MV-4-11 (cell line): ENCODE measurements at places on chromosomes 3 and 15.

DNA sequence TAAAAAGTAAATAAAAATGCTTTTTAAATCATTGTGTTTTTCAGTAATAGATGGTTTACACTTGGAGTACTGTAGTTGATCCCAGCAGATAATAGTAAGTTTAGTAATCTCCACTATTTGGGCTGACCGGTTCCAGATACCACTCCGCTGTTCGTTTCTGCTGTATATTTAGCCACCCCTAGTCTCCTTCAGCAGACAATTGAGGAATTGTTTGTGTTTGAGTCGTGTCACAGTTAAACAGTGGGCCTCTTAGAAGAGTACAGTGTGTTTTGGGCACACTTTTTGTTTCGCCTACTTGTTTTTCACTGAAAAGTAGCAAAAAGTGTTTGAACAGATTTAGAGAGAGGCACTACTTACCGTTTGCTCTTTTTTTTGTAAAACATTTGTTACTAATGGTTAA, 33.2 kb downstream of the PAK2 start:
- no peak for DNase-seq

- no peak for DNase-seq
Observed at GRCh38 chr15:56765251-56765650, 31.9 kb upstream of the ZNF280D start.

DNA sequence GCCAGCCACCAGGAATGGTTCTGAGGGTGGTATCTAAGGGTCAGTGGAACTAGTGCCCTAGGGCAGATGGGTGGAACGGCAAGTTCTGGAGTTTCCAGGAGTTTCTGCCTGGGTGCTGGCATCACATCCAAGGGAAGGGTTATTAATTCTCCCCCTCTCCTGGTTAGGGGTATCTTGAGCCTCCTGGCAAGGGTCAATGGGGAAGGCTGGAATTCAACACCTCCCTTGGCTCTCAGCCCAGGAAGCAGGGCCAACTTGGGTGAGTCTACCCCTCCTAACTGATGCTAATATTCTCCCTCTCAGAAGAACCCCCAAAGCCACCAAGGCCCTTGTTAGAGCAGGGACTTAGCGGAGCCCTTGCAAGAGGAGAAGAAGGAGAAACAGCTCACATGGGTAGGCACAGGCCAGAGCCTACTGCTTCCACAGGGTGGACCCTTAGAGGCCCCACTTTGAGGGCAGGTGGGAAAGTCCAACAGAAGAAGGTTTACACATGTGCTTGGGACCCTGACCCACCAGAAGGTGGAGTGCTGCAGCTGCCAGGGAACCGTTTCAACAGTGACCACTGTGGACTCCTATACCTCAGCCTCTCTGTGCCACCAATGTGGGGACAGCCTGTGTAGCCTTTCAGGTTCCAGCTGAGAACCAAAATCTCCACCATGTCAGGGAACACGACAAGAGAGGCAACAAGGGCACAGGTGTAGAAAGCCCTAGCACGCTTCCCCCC, 3.3 kb downstream of the TMEM115 start:
- DNase-seq: no peak

GRCh38 chr3:33831053-33831452, 32.6 kb downstream of the PDCD6IP start:
- DNase-seq: no peak

- DNase-seq: no peak
Observed at GRCh38 chr3:126108676-126109050, 24.7 kb upstream of the SLC41A3 start.

DNA sequence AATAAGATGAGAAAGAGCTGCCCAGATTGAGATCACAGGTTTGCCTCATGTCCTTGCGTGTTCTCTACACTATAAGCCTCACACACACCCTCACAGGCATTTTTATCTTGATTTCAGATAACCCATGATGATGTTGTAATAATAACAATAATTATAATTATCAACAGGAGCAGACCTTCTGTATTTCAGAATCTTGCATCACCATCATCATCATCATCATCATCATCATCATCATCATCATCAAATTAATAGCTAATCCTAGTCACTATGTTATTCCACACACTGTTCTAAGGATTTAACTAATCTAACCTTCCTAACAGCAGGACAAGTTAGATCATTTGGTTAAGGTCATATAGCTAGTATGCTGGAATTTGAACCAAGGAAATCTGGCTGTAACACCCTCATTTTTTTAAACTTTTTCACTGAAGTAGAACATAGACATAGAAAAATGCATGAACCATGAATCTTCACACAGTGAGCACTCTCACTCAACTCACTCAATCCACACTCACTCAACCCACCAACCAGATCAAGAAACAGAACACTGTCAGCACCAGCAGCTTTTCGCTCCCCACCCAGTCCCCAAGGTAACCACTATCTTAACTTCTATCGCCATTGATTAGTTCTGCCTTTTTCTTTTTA, 1.8 kb upstream of the SH2D7 start:
- no peak for DNase-seq

DNA sequence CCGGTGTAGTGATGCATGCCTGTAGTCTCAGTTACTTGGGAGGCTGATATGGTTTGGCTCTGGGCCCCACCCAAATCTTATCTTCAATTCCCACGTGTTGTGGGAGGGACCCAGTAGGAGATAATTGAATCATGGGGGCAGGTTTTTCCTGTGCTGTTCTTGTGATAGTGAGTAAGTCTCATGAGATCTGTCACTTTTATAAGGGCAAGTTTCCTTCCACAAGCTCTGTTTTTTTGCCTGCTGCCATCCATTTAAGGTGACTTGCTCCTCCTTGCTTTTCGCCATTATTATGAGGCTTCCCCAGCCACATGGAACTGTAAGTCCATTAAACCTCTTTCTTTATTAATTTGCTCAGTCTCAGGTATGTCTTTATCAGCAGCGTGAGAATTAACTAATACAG, 566.7 kb upstream of the NECTIN3 start:
- DNase-seq: no peak

GRCh38 chr3:120858521-120858920, 49.5 kb upstream of the STXBP5L start:
- no peak for DNase-seq

GRCh38 chr15:45456212-45457106, 66.1 kb downstream of the SLC30A4 start:
- peak; percentile 98 for DNase-seq

DNA sequence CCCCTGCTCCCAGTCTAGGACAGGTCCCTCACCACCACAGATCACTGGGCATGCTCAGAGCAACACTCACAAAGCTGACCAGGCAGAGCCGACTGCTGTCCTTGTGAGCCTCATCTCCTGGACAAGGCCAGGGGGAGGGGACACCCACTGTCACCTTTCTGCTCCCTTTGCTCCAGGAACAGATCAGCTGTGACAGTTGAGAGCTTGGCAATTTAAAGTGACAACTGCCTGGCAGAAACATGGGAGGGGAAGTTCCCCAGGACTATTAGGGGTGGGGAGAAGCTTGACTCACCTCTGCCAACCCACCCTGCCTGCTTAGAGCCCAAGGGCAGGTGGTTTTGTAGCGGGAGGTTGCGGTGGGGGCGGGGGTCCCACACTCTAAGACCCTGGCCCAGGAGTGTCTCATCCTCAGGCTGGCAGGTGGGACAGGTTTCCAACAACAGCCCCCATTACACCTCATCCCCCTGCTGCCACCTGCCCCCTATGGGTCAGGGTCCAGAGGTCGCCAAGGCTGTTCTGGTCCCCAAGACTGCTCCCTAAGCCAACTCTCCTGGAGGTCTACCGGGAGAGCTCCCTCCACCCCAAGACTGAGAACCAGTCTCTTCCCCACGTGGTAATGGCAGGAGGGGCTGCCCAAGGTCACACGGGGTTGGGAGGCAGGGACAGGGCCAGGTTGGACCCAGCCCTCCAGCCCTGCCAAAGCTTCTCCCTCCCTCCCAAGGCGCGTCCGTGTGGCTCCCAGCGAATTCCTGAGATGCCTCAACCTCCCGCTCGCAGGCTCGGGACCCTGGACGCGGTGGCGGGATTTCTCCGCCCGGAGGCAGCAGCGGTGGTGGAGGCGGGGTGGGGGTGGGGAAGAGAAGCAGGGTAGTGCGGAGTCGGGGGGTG, 80.4 kb downstream of the IQSEC1 start:
- DNase-seq: no peak

GRCh38 chr3:124297062-124297980, 305.4 kb upstream of the ROPN1 start:
- DNase-seq: no peak

DNA sequence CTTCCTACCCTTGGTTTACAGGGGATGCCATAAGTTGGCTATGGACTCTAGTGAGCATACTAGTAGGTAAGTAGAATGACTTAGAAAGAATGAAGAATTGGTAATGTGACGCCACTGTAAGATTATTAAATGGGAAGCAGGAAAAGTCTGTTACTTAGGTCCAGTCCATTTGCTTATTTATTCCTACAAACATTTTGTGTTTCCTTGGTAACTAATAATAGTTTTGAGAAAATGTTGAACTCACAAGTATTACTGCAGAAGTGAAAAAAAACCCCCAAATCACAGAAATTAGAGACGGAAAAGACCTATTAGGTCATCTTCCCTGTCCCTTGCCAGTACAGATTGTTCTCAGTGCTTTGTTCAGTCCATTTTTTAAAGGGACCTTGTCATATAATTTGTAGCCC, 63.5 kb downstream of the CMSS1 start:
- DNase-seq: no peak

DNA sequence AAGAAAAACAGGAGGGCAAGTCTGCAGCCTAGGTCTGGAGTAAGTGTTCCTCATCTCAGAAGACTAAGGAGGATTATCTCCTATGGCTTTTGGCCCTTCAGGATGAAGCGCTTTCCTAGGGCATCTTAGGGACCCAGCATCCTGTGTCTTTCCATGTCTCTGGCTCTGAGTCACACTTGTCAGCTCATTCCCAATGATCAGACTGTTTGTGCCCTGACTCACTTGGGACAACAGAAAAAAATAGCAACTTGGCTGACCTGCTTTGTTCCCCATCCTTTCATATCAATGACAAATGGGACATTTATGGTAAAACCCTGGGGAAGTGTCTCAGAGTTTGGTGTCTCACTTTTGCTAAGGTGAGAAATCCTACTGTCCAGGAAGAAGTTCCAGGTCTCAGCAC, 76.2 kb upstream of the OXTR start:
- DNase-seq: no peak

DNA sequence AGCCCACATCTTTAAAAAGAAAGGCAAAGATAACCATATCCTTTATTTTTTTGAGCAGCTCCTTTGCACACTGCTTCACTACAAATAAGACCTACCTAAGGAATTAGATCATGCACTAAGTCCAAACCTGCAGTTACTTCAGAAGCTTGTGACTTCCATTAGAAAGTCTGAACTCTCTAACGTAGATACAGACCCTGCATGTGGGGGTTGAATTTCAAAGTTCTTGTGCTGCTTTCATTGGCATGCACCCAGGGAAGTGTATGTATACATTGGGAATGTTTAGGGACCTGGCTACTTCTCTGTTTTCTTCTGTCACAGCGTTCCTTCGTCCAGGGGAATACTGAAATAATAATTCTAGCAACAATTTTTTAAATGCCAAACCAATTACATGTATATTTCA, 185.2 kb upstream of the IL12A start:
- DNase-seq: no peak

- peak; percentile 44 for DNase-seq
Observed at GRCh38 chr3:18883571-18883970, 264.7 kb upstream of the KCNH8 start.

DNA sequence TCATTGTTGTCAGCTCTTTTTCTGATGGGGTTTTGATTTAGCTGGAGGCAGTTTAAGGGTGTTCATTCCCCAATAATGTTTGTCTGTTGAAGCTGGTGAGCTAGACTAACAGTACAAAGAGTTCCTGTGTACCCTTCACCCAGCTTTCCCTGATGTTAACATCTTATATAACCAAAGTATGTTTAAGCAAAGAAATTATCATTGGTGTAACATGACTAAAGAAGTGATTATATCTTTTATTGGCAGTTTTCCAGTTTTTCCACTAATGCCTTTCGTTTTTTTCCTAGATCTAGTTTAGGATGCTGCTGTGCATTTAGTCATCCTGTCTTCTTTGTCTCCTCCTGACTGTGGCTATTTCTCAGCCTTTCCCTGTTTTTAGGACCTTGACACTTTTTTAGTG, 165.6 kb downstream of the LPP start:
- no peak for DNase-seq

DNA sequence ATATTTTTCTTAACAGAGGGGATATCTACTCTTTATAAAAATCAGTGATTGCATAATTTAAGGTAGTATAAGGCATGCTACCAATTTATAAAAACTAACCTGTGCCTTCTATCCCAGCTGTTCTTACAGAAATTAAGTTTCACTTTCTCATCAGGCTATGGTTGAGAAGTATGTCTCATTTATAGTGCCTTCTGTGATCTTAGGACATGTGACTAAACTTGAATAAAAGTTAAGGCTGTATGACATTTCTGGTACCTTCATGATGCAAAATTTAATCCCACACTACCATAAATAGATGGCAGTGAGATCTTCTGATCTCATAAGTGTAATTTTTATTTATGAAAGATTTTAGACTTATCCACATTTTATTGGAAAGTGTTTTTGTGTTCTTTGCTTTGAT, 12.6 kb downstream of the TIPARP start:
- no peak for DNase-seq

DNA sequence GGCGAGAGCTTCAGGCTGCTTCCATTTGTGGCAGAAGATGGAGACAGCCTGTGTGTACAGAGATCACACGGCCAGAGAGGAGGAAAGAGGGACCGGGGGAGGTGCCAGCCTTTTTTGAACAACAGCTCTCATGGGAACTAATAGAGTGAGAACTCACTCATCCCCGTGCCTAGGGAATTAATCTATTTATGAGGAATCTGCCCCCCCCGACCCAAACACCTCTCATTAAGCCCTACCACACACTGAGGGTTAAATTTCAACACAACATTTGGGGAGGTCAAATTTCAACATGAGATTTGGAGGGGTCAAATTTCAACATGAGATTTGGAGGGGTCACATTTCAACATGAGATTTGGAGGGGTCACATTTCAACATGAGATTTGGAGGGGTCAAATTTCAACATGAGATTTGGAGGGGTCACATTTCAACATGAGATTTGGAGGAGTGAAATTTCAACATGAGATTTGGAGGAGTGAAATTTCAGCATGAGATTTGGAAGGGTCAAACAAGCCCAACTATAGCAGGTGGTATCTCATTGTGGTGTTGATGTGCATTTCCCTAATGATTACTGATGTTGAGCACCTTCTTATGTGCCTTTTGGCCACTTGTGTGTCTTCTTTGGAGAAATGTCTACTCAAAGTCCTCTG, 20.6 kb upstream of the RFTN1 start:
- no peak for DNase-seq

DNA sequence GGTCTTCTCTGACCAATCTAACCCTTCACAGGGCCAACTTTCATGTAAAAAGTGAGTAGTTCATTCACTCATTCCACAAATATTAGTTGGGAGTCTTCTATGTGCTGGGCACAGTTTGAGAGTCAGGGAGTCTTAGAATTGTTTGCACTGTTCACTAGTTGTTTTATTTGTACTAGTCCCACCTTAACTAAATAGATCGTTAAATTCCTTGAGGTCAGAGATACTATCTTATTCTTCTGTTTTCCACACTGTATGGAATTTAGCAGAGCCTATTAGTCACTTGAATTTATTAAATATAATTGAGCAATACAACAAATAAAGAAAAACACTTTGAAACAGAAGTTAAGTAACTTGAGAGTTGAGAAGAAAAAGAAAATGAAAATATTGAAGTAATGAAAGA, 40.8 kb upstream of the SPTSSB start:
- no peak for DNase-seq
